GM12891 (cell line): ENCODE measurements at places on chromosomes 1 and 21.
A peak's percentile ranks its signal among the peaks of the same experiment; 100 is the strongest.

GRCh38 chr1:70075761-70076160 is 129.6 kb downstream of the LRRC40 start:
- DNase-seq: no peak

DNA sequence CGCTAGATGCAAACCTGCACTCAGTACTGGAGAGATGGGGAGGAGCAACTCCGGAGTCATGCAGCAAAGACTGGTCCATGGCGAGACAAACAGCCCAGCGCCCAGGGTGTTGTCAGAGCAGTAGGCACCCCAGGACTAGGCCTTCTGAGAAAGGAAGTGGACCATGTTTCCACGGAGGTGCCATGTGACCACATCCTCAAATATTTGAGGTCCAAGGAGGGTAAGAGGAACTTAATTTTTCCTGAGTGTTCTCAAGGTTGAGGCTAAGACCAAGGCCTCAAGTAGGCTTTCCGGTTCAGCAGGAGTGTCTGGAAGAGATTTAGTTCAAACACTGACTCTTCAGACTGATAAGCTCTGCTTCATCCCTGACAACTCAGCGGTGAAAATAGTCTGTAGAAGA is 186.2 kb downstream of the RHOU start:
- no peak for DNase-seq

- DNase-seq: peak; percentile 78
Measured at GRCh38 chr1:161153682-161154337, at the start of gene UFC1. Gene UFC1, plus strand, starts transcription at chr1:161153978. Its CDS starts 20 bp downstream, at chr1:161153998.

DNA sequence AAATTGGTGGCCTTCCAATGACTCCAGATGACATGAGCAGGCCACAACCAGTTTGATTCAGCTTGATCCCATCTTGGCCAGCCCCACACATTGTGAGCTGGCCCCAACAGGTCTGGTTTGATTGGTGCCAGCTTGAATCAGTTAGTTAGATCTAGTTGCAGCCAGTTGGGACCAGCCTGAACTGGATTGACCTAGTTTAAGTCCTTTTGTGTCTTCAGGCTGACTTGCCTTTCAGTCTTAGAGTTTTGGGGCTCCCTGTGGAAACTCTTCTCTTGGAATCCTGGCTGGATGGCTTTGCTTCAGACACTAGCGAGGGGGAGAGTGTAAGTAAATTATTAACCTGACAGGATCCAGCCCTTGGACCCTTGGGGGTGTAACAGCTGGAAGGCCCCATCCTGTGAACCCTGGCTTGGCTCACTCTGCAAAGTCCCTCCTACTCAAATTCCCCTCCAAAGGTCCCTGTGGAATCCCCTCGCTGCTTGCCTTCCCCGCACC is 36.2 kb upstream of the POU3F1 start:
- DNase-seq: no peak

DNA sequence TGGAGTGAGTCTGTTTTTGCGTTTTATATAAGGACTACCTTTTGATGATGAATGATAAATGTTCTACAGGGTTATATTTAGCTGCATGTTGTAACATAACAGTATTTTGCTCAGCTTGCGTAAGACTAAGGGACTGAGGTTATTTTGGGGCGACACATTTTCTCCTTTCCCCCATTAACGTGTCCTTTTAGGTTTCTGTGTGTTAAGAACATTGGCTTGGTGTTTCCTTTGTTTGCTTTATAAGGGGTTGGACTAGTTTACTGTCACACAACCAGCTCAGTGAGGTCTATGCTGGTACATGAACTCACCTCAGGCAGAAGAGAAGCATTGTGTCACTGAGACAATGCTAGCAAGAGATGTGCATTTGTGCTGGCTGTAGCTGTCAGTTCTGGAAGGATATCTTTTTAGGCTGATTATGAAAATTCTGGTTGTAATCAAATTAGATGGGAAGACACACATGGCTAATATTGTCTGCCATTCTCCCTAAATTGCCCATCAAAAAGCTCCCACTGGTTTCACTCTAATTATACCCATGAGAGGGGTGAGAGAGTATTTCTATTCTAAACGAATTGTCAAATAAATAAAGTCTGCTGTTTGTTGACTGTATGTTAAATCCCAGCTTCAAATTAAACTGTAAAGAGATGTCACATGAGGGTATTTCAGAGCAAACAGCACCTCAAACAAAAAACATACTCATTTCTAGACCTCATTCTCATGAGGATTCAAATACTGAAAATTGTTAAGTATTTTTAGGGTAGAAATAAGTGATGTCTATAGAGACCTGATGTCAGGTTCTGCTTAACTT is 62.6 kb downstream of the CDC14A start:
- no peak for DNase-seq

GRCh38 chr1:67333603-67334002 is 25.9 kb downstream of the IL12RB2 start:
- DNase-seq: no peak

DNA sequence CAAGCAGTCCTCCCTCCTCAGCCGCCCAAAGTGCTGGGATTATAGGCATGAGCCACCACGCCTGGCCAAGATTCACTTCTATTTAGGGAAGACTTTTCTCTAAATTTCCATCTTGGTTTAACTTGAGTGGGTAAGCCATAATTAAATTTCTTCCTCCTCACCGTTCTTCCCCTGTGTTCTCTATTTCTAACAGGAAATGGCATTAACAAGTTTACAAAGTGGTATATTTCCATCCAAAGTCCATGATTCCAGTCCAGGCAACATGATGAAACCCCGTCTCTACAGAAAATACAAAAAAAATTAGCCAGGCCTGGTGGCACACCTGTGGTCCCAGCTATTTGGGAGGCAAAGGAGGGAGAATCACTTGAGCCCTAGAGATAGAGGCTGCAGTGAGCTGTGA is 92.1 kb downstream of the ZFYVE9 start:
- DNase-seq: no peak

DNA sequence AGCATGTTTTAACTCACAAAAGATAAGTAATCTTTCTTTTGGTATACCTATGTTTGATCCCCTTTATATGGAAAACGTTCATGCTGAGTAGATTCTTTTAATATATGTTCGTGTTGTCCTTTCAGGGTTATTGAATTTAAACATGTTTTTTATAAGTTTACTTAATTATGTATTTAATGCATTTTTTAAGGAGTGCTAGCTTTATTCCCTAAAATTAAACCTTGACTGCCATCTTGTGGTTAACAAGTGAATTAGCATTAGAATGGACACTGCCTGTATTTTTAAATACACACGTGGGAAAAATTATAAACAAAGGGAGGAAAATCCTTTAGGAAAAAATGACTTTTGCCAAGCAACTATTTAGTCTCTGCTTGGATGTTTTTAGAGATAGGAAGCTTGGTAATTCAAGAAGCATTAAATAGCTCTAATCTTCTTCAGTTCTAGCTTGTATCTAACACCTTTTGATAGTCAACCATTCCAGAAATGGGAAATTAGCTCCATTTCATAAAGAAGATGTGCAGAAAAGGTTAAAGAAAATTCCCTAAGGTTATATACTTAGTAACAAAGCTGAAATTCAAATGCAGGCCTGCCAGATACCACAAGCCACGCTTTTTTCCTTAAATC is 43.0 kb downstream of the UBE2U start:
- DNase-seq: no peak

- DNase-seq: no peak
Measured at GRCh38 chr1:168509875-168510791, 33.7 kb downstream of the XCL2 start.

- DNase-seq: no peak
Measured at GRCh38 chr1:3211582-3212375, 142.8 kb downstream of the PRDM16 start.

DNA sequence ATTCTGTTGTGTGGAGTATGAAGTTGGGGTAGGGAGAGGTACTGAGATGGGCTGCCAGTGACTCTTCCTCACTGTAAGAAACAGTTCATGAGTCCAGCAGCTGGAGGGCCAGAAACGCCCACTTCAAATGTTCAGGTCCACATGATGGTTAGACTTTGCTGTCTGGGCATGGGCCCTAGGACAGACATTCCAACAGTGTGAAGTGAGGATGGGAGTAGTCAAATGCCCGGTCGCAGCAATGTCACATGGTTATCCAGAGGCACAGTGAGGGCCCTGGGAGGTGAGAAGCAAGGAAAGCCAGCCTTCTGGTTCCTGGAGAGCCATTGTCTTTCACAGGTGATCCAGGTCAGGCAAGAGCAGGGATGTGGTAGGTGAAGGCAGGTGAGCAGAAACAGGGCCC is 304.4 kb downstream of the HHAT start:
- DNase-seq: no peak

DNA sequence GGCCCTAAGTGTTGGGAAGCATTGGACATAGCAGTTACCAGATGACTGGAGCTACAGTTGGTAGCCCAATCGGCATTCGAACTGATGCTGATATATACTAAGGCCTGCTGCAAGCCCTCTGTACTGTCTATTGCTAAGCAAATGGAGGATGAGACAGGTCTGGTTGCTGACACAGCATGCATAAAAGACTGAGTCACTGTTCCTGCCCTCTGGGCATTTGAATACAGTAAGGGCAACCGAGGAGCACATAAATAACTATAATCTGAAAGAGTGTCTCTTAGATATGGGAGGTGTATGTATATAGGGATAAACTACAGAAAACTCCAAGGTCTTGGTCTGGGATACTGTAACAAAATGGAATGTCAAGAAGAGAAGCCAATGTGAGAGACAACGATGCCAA is 16.8 kb upstream of the MARK1 start:
- DNase-seq: no peak

DNA sequence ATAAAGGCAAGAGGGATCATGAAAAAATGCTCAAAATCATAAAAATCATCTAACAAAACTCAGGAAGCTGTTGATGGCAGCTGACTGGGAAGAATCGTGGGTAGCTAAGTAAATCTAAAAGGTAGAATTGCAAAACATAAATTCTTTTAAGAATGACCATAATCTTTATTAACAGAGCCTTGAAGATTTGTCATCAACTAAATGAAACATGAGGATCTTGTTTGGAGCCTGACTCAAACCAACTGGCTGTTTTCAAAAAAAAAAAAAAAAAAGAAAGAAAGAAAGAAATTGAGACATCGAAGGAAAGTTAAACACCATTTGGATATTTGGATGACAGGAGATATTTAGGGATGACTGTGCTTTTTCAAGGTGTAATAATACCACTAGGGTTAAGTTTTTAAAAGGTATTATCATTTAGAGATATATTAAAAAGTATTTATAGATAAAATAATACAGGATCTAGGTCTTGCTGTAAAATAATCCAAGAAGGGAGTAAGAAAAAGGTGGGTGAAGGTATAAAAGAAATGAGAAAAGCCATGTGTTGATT is 48.6 kb downstream of the CD34 start:
- DNase-seq: no peak

GRCh38 chr1:215188302-215188950 is 105.9 kb downstream of the KCNK2 start:
- no peak for DNase-seq

DNA sequence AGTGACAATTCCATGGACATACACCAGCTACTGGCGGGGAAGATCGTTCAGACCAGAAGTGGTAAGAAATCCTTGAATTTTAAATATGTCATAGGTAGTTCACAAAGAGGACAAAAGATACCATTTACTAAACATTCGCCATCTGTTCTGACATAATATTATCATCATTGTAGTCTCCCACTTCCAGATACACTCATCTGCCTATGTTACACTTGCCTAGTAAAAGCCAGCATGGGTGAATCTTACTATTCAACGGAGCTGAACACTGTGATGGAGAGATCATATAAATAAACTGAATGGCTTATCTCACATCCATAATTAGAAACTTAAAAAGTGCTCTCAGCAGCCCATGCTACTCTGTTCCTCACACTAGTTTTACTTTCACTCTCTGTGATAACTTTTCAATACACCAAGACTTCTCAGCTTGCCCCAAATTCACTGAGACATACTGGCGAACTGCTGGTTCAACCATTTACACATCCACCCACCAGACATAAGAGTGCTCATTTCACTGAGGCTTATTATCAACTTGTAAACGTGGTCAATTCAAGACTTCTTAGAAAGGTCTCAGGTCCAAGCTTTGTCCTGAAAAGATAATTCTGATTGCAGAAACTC is 463 bp upstream of the PRRC2C start:
- no peak for DNase-seq

DNA sequence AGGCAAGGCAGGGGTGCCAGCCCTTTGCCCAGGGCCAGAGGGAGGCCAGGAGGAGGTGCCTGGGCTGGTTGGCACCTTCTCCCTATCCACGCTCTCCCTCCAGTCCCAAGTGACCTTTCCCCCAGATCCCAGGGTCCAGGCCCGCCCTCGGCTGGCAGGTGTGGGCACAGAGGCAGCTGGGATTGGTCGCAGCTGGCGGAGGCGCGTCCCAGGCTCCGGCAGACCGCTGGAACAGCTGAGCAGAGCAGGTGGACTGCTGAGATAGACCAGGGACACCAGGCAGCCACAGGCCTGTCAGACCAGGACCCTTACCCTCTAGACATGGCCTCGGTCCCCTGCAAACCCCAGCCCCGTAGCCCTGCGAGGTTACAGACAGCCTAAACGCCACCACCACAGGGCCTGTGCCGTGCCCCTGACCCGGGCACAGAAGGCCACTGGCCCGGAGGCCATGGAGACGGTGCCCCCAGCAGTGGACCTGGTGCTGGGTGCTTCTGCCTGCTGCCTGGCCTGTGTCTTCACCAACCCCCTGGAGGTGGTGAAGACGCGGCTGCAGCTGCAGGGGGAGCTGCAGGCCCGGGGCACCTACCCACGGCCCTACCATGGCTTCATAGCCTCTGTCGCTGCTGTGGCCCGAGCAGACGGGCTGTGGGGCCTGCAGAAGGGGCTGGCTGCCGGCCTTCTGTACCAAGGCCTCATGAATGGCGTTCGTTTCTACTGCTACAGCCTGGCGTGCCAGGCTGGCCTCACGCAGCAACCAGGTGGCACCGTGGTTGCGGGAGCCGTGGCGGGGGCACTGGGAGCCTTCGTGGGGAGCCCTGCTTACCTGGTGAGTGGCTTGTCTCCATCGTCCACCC is at the start of gene SLC25A34:
Gene SLC25A34, plus strand, starts transcription at position 221 of the 854 bp plus-strand sequence. Its CDS starts 228 bp downstream, at position 449.
- DNase-seq: no peak

- no peak for DNase-seq
Measured at GRCh38 chr1:214341932-214342331, 61.0 kb downstream of the SMYD2 start.

DNA sequence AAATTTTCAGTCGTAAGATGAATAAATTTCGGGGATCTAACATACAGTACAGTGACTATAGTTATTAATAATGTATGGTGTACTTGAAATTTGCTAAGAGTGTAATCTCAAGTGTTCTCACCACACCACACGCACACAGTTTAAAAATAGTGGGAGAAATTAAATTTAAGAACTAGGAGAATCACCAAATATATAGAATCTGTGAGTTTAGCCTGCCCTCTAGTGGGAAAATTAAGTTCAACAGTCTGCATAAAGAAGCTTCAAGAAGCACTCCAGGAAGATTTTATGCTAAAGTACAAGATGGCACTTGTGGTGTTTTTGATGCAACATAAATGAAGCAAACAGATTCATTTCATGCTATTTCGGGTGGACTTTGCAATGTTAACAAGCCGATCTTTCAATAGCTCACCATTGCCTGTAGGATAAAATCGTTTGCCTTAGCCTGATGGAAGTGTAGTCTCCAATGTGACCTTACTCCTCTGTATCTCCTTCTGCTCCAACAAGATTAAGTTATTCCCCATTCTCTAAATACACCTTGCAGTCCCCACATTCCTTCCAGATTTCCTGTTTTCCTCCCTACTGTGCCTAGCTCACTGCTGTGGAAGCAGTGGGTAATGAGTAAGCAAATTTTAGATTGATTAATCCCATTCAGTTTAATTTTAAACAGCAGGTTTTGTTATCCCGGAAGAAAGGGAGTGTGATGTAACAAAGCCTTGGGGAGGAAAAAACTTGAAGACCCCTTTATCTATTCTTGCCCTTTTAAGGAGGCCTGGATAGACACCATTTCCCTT is 8.7 kb upstream of the PIK3C2B start:
- no peak for DNase-seq
